ENCODE measurements at places on chromosomes 4 and X.

DNA sequence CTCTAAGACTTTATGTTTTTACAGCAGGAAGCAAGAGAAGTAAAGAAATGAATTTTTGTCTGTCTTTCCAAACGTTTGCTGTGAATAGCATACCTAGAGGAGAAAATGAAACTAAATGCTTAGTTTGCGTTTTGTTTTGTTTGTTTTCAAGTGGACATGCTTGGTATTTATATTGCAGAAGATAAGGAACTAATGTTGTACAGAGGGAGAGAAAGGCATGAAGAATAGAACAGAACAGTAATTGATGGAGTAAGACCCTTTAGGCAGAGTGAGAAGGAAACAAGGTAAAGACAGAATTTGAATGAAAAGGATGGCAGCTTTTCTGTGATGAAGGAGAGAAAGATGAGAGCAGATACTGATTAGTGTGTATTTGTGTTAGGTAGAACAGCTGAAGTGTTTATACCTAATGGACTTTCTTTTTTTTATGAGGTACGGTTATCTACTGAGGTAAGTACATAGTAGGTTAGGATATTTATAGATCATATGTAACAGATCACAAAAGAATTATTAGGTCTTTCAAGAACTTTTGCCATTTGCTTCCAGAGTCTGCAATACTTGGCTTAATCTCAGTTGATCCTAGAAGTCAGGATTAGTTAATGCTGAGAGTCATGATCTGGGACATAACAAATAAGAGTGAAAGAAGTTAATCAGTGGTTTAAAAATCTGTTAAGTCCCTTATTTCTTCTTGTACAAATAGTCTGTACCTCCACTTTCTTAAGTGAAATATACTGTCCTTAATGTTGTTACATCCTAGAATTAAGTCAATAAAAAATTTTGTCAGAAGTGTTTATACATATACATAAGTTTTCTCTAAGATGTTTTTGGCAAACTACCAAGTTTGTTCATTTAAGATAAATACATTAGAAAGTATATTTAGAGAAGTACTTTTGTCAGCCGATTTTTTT lies 36.8 kb downstream of the FABP2 start:
- no peak for DNase-seq

GRCh38 chrX:34656842-34657725 lies at the start of gene TMEM47:
TMEM47 (minus strand) TSS chrX:34657285; CDS start chrX:34657029, 256 bp downstream.
- DNase-seq, result no peak

GRCh38 chr4:128440923-128441322 lies 153.3 kb upstream of the PGRMC2 start:
- no peak for DNase-seq

GRCh38 chrX:143435916-143436315 lies 81.4 kb downstream of the SPANXN3 start:
- no peak for DNase-seq

DNA sequence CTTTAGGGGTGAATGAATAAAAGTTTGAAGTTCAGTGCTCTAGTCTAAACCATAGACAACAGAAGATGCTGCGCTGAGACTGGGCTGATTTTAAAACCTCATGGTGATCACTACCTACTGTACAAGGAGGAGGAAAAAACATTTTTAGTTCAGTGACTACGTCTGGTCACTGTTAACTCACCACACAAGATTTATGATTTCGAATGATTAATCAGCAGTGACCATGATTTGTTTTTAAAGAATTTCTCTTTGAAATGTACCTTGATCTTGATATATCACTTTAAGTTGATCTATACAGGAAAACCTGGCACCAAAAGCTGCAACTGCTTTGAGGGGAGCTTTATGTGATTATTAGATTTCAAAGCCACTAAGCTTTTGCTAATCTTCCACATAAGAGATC lies 286.3 kb downstream of the PDGFC start:
- no peak for DNase-seq

All from glomerular endothelial cell (primary cell).